Natural killer cell (primary cell): ENCODE measurements at places on chromosomes 5 and 9.
A peak's percentile ranks its signal among the peaks of the same experiment; 100 is the strongest.

DNA sequence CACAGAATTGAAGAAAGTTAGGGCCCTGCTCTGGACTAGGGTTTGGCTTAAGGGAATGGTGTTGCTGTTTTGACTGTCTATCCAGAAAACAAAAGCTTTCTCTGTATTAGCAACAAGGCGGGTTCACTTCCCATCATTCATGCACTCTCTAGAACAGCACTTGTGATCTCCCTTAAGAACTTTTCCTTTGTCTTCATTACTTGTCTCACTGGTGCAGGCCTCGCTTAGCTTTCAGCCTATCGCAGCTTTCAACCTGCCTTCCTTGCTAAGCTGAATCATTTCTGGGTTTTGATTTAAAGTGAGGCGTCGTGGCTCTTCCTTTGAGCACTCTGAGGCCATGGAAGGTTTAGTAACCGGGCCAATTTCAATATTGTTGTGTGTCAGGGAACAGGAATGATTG, 35.2 kb upstream of the LPCAT1 start:
- no peak for DNase-seq

DNA sequence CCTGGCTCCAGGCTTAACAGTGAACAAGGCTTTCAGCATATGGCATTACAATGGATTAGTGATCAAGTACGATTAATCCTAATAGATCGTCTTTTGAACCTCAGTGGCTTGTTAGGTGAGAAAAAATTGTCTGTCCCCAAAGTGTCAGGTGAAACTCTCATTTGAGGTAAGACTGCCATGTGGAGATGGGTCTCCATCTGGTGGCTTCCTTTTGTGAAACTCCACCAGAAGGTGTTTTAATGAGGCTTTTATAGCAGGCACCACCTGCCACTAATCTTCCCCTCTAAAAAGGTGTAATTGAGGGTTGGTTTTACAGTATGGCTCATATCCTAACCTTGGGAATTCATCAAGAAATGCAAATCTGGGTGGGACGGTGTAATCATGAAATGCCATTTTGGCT, 471.1 kb upstream of the MPDZ start:
- DNase-seq = no peak

GRCh38 chr5:36396640-36397039, 94.9 kb upstream of the RANBP3L start:
- DNase-seq = no peak

DNA sequence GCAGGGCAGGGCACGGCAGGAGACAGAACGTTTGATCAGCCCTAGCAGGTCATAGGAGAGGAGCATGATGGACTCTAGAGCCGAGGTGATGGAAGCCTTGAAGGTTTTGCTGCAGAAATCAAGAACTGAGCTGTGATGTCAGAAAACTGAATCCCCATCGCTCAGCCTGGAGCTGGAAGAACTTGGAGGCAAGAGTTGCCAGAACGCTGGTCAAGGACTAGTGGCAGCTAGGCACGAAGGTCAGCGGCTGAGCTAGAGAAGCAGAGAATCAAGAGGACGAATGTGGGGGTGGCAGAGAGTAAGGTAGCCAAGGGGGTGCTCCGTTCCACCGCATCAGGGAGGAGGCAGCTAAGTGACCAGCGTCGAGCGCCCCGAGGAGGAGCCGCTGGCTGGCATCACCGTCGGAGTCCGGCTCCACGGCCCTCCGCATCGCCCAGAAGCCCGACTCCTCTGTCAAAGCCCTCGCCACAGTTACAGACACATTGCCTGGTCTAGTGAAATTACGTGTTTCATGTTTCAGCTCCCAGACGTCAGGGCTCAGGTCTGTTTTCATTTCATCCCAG, 1.2 kb upstream of the GALNT10 start:
- no peak for DNase-seq

DNA sequence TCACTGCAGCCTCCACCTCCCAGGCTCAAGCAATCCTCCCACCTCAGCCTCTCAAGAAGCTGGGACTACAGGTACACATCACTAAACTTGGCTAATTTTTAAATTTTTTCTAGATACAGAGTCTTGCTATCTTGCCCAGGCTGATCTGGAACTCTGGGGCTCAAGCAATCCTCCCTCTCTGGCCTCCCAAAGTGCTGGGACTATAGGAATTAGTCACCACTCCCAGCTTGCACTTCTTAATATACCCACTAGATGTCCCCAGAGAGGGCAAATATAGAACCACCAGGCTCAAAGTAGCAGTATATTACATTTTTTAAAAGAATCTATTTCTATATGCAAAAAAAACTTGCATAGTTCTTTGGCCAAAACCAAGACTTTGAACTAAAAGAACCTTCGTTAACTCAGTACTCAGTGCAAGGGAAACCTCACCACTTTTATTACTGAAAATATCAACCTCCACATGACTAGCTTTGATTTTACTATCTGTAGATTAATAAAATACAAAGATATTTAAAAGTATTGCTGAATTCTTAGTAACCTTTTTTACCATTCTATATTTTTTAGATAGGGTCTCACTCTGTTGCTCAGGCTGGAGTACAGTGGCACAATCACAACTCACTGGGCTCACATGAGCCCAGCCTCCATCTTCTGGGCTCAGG, 25.8 kb upstream of the HSD17B3 start:
- no peak for DNase-seq

DNA sequence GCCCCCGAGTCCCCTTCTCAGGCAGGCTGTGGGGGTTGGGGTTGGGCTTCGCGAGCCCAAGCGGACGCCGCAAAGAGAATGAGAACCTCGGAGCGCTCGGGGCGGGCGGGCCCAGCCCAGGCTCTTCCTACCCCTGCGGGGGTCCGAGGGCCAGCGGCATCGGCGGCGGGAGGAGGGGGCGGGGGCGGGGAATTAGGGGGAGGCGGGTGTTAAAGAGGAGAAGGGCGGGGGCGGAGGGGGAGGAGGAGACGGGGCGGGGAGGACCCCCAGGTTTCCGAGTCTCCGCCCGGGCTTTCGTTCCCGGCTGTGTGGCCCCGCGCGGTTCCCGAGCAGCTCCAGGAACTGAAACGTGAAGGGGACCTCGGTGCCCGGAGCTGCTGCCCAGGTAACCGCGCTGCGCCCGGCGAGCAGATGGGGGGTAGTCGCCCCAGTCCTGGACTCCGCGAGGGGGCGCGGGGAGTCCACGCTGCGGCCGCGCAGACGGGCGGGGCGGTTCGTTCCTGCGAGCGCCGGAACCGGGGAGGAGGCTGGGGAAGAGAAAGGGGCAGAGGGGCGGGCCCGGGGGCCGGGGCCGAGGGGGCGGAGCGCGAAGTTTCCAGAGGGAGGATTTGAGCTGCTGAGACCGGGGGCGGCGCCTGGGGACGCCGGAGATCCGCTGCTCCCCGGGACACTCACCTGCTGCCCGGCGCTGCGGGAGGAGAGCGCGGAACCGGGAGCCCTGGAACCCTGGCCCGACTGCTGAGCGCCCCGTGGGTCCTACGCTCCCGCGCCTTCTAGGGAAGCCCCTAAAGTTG, 38.4 kb upstream of the PLEKHG4B start:
- DNase-seq = peak; percentile 19

GRCh38 chr9:76018235-76018634, 127.8 kb downstream of the PCSK5 start:
- DNase-seq = no peak

- no peak for DNase-seq
Measured at GRCh38 chr9:129148463-129149204, 29.4 kb downstream of the IER5L start.

DNA sequence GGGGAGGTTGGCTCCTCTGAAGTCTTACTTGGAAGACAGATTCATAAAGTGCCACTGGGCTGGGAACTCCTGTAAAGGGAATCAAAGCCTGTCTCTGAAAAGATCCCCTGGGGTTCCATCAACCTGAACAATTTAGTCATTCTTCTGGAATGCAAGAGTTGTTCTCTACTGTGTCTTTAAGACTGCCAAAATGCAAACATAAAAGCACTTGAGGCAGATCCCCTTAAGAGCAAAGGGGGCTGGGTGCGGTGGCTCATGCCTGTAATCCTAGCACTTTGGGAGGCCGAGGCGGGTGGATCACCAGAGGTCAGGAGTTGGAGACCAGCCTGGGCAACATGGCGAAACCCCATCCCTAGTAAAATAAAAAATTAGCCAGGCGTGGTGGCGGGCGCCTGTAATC, 16.7 kb downstream of the CDKN2AIPNL start:
- DNase-seq = no peak

DNA sequence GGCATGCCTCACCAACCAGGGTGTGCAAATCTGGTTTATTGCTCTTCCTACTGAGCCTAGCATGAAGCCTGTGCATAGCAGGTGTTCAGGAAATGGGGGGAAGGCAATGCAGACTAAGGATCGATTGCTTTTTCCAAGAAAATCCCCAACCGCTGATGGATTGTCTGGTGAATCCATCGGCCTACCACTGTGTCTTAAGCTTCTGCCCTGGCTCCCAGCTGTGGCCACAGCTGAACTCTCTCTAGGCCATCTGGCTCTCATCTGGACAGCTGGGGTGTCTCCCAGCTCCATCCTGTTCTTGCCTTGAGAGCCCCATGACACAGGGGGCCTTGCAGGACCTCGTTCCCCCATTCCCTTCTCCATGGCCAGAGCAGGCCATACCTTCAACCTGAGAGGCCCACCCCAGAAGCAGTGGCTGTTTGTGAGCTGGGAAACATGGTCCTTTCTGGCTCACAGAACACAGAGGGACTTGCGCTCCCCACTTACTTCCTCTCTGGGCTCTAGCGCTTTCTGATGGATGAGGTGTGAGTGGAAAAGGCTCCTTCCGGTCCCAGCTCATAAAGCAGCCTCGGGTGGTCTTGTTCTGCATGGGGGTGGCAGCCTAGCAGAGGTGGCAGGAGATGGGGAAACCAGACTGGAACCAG, 41.8 kb downstream of the COL27A1 start:
- DNase-seq = no peak

- DNase-seq = no peak
Measured at GRCh38 chr5:86709157-86709881, 91.6 kb downstream of the COX7C start.

DNA sequence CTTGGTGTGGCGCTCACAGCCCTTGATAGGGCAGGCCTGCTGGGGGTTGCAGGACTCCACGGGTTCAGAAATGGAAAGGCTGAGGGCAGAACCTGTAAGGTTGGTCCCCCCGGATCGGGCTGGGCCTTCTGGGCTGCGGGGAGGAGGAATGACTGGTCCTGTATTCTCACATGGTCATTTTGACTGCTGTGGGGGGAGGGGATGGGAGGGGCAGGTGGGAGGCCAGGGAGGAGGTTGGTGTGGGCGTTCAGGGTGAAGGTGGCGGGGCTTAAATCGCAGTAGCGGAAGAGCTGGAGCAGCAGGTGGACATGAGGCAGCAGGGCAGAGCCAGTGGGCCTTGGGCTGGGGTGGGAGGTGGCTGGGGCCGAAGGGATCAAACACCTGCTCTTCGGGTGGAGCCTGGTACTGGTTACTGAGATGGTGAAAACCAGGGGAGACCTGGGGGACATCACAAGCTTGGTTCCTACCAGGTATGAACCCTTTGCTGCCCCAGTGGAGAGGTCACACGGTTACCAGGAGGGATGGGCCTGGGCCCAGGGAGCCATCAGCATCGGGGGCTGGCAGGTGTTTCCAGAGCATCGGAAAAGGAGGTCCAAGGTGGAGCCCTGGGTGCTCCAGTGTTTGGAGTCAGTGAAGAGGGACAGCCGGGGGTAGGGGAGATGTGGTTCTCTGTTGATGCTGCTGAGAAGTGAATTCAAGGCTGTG, 1.8 kb downstream of the MRPS2 start:
- DNase-seq = no peak

DNA sequence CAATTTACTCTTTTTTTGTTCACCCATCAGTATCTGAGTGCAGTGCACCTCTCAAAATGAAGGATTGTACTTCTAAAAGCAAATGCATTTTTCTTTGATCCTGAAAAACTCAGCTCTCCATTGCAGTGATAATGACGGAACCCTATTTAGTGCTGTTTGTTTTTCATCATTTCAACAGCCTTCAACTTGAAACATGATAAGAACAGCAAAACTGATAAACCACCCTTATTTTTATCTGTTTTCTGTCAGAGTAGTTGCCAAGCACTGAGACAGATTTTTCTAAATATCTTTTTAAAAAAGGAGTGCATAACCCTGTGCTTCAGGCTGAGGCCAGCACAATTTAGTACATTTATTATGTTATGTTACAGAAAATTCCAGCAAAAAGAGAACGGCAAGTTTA, 549.8 kb upstream of the DMAC1 start:
- no peak for DNase-seq

DNA sequence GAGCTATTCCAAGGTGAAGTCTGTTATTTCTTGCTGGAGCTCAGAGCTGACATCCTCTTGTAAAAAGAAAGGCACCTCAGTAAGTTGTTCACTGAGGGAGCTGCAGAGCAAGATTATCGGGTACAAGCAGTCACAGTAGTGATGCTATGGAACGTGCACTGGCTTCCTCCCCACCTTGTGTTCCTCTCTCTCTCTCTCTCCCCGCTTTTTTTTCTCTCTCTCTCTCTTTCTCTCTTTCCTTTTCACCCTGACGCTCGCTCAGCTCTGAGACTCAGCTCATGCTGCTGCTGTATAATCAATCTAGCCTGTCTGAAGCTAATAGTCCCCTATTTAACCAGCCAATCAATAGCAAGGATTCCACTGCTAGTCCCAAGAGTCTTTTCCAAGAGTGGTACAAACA, 587.6 kb upstream of the CDH18 start:
- DNase-seq = no peak

- DNase-seq = no peak
Measured at GRCh38 chr5:53173083-53173482, 63.5 kb upstream of the MOCS2 start.

GRCh38 chr5:151686674-151687407, at the start of gene SPARC:
SPARC (minus strand) TSS chr5:151686915; CDS start chr5:151676188, 10,727 bp downstream.
- peak; percentile 4 for DNase-seq

DNA sequence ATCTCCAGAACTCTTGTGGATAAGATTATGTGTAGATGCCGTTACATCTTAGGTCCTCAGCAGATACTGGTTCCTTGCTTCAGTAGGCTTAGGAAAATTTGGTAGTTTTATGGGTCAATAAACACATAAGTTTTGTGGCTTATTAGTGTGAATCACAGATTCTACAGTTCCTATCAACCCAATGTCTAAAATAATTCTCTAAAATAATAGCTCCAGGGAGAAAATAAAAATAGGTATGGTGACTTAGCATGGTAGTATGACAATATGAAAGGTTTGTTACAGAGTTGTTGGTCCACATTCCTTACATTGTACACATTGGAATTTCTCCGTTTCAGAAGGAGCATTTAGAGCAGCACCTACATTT, 91.7 kb downstream of the AOPEP start:
- no peak for DNase-seq

GRCh38 chr9:1977026-1977425, 38.1 kb upstream of the SMARCA2 start:
- no peak for DNase-seq

- DNase-seq = no peak
Measured at GRCh38 chr5:50733741-50734140, 67.3 kb downstream of the PARP8 start.
